Activated T-helper 2 cell treated with anti-CD3 and anti-CD28 coated beads, Interferon-gamma antibody, Interleukin-2, Interleukin-4, amounts not matched to agents 10 μg/mL and 5 μg/mL and 100 μg/mL, durations not matched to agents 14 hours and 24 hours and 36 hours (primary cell): ENCODE measurements at places on chromosomes 5 and 9. TPM values are rescaled to one million over a fixed set of nuclear protein-coding genes. Genes with fewer than 3 reads are reported as not detected.

GRCh38 chr9:75152416-75152815 is 64.1 kb downstream of the OSTF1 start:
- peaks cover 67% of the 10 kb centered on the region for H3K4me1 ChIP-seq
- DNase-seq, result peak; percentile 63
- H3K36me3 ChIP-seq, result peaks cover 47% of the 10 kb centered on the region
- peak overlapping the region; percentile 78 for H3K27ac ChIP-seq
- no peaks in the 10 kb centered on the region for H3K27me3 ChIP-seq
- H3K4me3 ChIP-seq, result no peak overlapping the region

DNA sequence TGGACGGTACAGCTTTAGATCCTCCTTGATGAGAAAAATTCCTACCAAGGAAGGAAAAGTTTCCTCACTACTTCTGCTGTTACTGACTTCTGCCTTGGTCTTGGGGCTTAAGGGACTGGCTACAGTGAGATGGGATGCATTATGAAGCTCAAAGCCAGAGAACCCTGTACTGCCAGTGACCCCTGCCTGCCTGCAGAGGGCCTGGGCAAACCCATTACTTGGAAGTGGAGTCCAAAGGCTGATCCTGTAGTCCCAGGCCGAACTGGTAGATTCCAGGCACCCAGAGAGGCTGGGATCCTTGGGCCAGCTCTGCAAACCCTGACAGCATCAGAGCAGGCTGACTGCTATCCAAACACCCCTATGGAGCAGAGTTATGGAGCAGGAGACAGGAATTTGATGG is 25.7 kb upstream of the NR5A1 start:
- no peak for DNase-seq
- H3K4me3 ChIP-seq, result no peak overlapping the region
- peaks cover 3% of the 10 kb centered on the region for H3K27me3 ChIP-seq
- no peak overlapping the region for H3K27ac ChIP-seq
- no peaks in the 10 kb centered on the region for H3K36me3 ChIP-seq

- H3K4me1 ChIP-seq, result no peaks in the 10 kb centered on the region
- no peak for DNase-seq
- no peak overlapping the region for H3K27ac ChIP-seq
- H3K27me3 ChIP-seq, result peaks cover 27% of the 10 kb centered on the region
- no peaks in the 10 kb centered on the region for H3K36me3 ChIP-seq
Observed at GRCh38 chr5:74113927-74114326, 487.9 kb downstream of the ARHGEF28 start.

DNA sequence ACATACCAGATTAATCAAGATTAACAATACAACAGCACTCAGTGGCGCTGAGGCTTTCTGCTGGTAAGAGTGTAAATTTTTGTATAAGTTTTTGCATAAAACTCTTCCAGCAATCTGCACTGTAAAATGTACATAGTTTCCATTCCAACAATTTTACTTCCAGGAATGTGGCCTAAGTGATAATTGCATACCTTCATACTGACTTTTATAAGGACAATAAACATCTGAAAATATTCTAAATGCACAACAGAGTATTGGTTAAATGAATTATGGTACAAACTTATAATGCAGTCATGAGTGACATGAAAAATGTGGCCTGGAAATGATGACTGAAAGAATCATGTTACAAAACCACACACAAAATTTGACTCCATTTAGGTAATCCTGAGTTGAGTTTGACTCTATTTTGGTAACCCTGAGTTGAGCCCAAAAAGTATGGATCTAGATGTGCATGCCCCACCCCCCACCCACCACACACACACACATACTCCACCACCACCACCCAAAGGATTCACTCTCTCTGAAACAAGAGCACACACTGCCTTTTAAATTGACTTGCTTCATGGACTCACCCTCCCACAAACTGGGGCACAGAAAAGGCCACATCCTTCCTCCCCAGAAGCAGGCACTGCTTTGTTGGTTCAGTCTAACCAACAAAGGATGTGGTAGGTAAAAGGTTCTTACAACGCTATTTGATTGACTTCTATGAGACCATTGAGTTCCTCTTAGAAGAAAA is 137.6 kb downstream of the SUSD1 start:
- peak; percentile 70 for DNase-seq
- H3K27ac ChIP-seq, result peak overlapping the region; percentile 76
- H3K4me1 ChIP-seq, result peaks cover 36% of the 10 kb centered on the region
- peaks cover 33% of the 10 kb centered on the region for H3K27me3 ChIP-seq
- peaks cover 33% of the 10 kb centered on the region for H3K36me3 ChIP-seq

- H3K4me3 ChIP-seq, result no peak overlapping the region
- no peak for DNase-seq
- H3K4me1 ChIP-seq, result peaks cover 39% of the 10 kb centered on the region
- H3K27me3 ChIP-seq, result peaks cover 36% of the 10 kb centered on the region
Observed at GRCh38 chr5:74580729-74581109, 59.8 kb downstream of the ENC1 start.

DNA sequence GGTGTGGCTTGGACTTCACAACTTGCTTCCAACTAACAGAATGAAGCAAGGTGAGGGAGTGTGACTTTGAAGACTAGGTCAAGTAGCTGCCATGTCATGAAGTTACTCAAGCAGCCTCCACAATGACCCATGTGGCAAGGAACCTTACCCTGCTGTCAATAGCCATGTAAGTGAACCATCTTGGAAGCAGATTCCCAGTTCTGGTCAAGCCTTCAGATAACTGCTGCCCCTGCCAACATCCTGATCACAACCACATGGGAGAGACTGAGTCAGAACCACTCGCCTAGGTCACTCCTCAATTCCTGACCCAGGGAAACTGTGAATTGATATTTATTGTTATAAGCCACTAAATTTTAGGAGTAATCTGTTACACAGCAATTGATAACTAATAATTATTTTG is 10.9 kb downstream of the ZCCHC10 start:
- no peak overlapping the region for H3K27ac ChIP-seq
- no peak overlapping the region for H3K4me3 ChIP-seq
- no peak for DNase-seq

GRCh38 chr5:78783434-78784130 is 135.0 kb upstream of the LHFPL2 start:
- no peaks in the 10 kb centered on the region for H3K4me1 ChIP-seq
- no peak for DNase-seq
- no peak overlapping the region for H3K4me3 ChIP-seq
- H3K27me3 ChIP-seq, result no peaks in the 10 kb centered on the region
- no peaks in the 10 kb centered on the region for H3K36me3 ChIP-seq

GRCh38 chr5:53200306-53200705 is 90.7 kb upstream of the MOCS2 start:
- no peak overlapping the region for H3K4me3 ChIP-seq
- DNase-seq, result no peak
- H3K36me3 ChIP-seq, result no peaks in the 10 kb centered on the region
- peaks cover 3% of the 10 kb centered on the region for H3K27me3 ChIP-seq

- DNase-seq, result no peak
- H3K4me1 ChIP-seq, result peaks cover 4% of the 10 kb centered on the region
- H3K36me3 ChIP-seq, result peaks cover 31% of the 10 kb centered on the region
- H3K27me3 ChIP-seq, result no peaks in the 10 kb centered on the region
Observed at GRCh38 chr5:112795342-112795741, 57.7 kb downstream of the APC start.

DNA sequence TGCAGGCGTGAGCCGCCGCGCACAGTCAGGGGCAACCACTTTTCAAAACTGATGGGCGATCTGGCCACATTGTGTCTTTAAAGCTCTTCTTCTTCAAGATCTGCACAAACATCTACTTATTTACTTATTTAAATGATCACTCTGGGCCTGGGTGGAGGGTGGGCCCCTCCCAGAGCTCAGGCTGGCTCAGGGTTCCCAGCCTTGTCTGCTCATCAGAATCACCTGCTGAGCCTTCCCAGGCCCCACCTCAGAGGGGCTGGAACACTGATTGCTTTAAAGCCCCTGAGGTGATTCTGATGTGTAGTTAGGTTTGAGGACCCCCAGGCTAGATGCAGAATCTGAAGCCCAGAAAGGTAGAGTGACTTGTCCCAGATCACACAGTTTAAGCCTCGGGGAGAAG is 45.6 kb upstream of the DMRT1 start:
- H3K27me3 ChIP-seq, result peaks cover 5% of the 10 kb centered on the region
- no peaks in the 10 kb centered on the region for H3K36me3 ChIP-seq
- H3K4me3 ChIP-seq, result no peak overlapping the region
- no peak for DNase-seq
- no peak overlapping the region for H3K27ac ChIP-seq

DNA sequence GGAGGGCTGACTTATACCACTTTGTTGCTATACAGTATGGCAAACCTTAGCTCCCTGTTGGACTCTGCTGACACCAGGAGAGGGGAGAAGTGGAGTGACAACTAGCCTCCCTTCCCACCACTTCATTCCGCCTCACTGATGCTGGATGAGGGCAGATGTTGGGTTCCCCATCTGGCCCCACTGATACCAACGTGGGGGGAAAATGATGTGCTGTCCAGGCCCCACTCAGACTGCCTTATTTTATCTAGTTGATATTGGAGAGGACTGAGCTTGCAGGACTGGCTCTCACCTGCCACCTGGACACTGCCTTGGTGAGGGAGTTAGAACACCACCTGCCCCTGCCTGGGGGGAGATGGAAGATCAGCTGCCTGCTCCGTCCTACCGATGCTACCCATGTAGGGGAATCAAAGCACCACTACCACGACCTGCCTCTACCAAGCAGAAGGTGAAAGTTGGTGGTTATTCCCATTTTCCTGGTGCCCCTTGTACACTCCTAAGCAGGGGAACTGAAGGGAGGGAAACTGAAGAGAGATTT is 292.1 kb downstream of the GADD45G start:
- H3K4me3 ChIP-seq, result no peak overlapping the region
- no peak overlapping the region for H3K27ac ChIP-seq
- H3K4me1 ChIP-seq, result no peaks in the 10 kb centered on the region
- H3K36me3 ChIP-seq, result no peaks in the 10 kb centered on the region

DNA sequence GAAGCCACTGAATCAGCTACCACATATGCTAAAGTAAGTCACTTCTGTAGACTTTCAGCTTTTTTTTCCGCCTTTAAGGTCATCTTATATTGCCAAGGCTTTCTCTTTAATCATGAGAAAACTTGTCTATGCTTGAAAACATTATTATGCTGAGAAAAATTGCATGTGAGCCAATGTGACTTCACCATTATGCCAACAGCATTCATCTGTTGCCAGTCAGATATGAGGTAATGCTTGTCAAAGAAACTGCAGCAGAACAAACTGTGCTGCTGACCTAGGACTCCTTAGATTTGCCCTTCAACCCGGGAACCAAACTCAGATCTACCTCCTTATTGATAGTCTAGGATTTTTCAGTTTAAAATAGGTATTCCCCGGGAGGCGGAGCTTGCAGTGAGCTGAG is 34.3 kb downstream of the SLC44A1 start:
- no peak overlapping the region for H3K27ac ChIP-seq
- peaks cover 9% of the 10 kb centered on the region for H3K27me3 ChIP-seq
- no peak for DNase-seq

DNA sequence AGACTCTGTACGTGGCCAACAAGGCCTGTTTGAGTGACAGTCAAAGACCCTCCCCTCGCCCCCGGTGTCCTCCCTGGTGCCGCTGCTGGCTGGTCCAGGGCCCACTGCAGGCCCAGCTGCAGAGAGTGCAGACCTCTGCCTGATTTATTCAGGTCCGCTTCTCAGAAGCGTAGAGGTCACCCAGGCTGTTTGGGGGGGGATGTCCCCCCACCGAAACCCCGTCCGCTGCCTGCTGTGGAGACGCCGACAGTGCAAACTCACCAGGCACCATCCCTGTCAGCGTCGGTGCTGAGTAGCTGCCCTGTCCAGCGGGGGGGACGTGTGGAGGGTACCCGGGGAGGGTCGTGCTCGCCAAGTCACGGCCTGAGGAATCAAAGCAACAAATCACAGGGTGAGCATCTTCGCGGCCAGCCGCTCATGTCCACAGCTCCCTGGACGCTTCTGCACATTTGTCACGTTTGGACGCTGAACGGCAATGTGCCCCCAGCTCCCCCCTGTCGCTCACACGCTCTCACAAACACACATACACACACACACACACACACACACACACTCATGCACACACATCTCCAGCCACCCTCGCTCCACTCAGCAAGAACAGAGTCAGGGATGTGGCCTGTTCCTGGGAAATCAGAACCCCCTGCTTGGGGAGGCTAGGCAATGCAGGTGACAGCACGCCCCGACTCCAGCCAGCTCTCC is 152.2 kb downstream of the PAX5 start:
- H3K36me3 ChIP-seq, result no peaks in the 10 kb centered on the region
- no peak for DNase-seq
- H3K4me1 ChIP-seq, result no peaks in the 10 kb centered on the region
- no peak overlapping the region for H3K27ac ChIP-seq
- H3K27me3 ChIP-seq, result peaks cover 13% of the 10 kb centered on the region

GRCh38 chr9:5301544-5301943 is 3.0 kb downstream of the RLN2 start:
- no peak overlapping the region for H3K4me3 ChIP-seq
- H3K27me3 ChIP-seq, result no peaks in the 10 kb centered on the region
- DNase-seq, result no peak
- peak overlapping the region; percentile 22 for H3K27ac ChIP-seq

DNA sequence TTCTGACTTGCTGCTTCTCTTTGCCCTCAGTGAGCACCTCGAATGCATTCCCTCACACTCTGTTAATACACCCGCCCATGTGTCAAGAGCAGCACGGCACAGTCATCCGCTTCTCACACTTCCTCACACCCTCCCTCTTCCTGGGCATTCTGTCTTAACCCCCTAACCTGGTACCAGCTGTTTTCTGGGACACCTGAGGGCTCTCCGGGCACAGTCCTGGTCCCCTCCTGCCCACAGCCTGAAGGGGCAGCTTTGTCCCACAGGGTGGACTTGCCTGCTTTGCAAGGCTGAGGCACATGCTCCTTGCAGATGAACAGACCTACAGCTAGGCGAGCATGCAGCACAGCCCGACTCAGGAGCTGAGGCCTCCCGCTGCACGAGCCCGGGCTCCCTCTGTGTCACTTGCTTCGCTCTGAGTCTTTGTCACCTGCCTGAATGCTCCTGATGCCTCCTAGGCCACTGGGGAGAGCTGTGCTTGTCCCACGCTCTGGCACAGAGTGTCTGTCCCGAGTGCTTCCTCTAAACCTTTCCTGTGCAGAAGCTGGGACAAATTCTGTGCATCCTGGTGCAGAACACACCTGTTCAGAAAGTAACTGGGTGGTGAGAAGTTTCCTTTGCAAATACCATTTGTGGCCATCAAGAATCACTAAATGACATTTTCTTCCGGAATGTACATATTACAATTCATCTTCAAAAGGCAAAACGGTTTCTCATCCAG is 47.8 kb downstream of the AHRR start:
- peaks cover 54% of the 10 kb centered on the region for H3K36me3 ChIP-seq
- DNase-seq, result no peak
- H3K27ac ChIP-seq, result peak overlapping the region; percentile 56

FABP6 gene
- not detected in 2 replicates for total RNA-seq

FOXD1 gene
- 0.11 and 0.25 TPM in 2 replicates for total RNA-seq

CNTFR gene
- total RNA-seq, result not detected in 2 replicates

SAP30L gene
- total RNA-seq, result 35.9 and 36.0 TPM in 2 replicates

PKD2L2 gene
- total RNA-seq, result not detected in 2 replicates

FOXD4L5 gene
- total RNA-seq, result 0.09 and 0.23 TPM in 2 replicates

IFNA5 gene
- not detected in 2 replicates for total RNA-seq

SYNPO gene
- total RNA-seq, result 0.11 TPM in 1 of 2 replicates, not detected in the other

SPATA31C1 gene
- total RNA-seq, result not detected in 2 replicates

NR5A1 gene
- not detected in 2 replicates for total RNA-seq

GABRB2 gene
- total RNA-seq, result not detected in 2 replicates

HEMGN gene
- total RNA-seq, result 0.41 and 0.78 TPM in 2 replicates
